Muscle of leg (tissue), 16 donors: ENCODE measurements at places on chromosomes 16 and 17. TPM values are rescaled to one million over a fixed set of nuclear protein-coding genes. Genes with fewer than 3 reads are reported as not detected.

NOL3 gene
- total RNA-seq, result 14.7 TPM

GNG13 gene
- not detected for total RNA-seq

CUEDC1 gene
- total RNA-seq, result 13.2 TPM

KRT12 gene
- not detected for total RNA-seq

TP53TG3 gene
- not detected for total RNA-seq

HOXB7 gene
- 2.3 TPM for total RNA-seq

SPEM2 gene
- total RNA-seq, result not detected

CEP112 gene
- 18.6 TPM for total RNA-seq

THAP11 gene
- total RNA-seq, result 29.4 TPM

NOG gene
- 4.3 TPM for total RNA-seq

TMEM220 gene
- total RNA-seq, result 6.5 TPM

C17orf100 gene
- 0.98 TPM for total RNA-seq

PIK3R5 gene
- 1.1 TPM for total RNA-seq

KRTAP2-1 gene
- not detected for total RNA-seq

PRCD gene
- total RNA-seq, result 3.9 TPM

TBC1D3I gene
- 0.09 TPM for total RNA-seq

RCVRN gene
- 0.31 TPM for total RNA-seq

ACE gene
- 5.1 TPM for total RNA-seq

DNA sequence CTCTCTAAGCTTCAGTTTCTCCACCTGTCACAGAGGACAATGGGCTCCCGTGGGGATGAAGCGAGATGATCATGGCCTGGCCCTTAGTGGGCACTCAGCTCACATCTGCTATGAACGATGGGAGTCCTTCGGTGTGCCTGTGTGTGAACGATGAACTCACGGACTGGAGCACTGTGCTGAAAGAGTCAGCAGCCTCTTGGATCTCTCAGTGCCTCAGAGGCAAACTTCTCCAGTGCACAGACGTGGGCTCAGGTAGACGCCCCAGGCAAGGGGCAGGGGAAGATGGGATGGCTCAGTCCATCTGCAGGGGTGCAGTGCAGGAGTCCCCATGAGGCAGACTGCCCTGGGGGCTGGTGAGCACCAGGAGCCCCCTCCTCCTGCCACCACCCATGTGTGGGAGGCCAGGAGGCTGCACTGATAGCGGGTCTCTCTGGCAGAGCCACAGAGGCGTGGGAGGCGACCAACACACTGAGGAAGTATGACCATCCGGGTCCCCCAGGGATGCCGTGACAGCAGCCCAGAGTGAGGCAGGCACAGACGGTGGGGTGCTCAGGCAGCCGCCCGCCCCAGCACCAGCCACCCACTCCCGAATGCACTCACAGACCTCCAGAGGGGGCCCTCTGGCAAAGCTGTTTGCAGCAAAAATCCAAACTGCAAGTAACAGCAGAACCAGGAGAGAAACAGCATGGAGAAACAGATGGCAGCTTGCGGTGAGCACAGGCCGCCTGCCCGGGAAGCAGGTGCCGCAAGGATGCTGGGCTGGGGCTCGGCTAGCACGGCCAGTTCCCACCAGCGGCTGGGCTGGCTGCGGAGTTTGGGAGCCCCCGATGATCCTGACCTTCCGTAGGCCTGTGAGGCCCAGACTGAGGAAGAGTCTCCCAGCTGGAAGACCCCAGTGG lies 82.7 kb downstream of the RPH3AL start:
- H3K4me1 ChIP-seq, result peaks cover 13% of the 10 kb centered on the region
- H3K4me3 ChIP-seq, result no peak overlapping the region
- no peaks in the 10 kb centered on the region for H3K36me3 ChIP-seq
- H3K27ac ChIP-seq, result no peak overlapping the region
- DNase-seq, result no peak

DNA sequence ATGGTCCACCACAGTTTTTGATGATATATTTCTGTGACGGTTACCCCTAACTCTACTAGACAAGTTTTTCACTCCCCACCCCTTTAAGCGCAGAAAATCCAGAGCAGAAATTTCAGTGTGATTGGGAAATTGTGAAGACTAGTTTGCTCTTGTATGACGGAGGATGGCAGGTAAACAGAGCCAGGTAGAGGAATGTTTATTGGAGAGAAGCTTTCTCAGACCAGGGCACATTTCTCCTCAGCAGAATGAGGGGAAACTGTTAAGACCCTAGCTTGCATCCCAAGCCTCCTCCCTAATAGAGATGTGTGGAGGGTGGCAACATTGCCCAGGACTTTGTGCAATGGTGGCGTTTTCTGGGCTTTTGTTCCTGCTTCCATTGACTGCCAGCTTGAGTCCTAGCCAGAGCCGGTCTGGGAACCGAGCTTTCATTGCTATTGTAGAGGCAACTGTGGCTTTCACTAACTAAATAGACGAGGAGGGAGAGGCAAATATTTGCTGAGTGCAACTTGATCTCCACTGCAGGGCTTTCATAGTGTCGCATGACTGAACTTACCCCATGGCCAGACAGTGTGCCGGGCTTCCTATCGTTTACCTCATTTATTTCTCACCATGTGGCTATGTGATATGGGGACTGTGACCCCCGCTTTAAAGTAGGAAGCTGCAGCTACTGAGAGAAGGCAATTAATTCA lies 159.6 kb upstream of the MPHOSPH6 start:
- no peaks in the 10 kb centered on the region for H3K27me3 ChIP-seq
- H3K4me1 ChIP-seq, result no peaks in the 10 kb centered on the region
- H3K27ac ChIP-seq, result no peak overlapping the region
- no peak overlapping the region for H3K4me3 ChIP-seq
- DNase-seq, result no peak

- no peaks in the 10 kb centered on the region for H3K4me1 ChIP-seq
- H3K4me3 ChIP-seq, result no peak overlapping the region
- no peaks in the 10 kb centered on the region for H3K36me3 ChIP-seq
- no peak overlapping the region for H3K27ac ChIP-seq
- H3K27me3 ChIP-seq, result no peaks in the 10 kb centered on the region
Measured at GRCh38 chr17:79057737-79058385, 16.8 kb upstream of the ENGASE start.

- H3K27me3 ChIP-seq, result no peaks in the 10 kb centered on the region
- no peaks in the 10 kb centered on the region for H3K36me3 ChIP-seq
- no peak overlapping the region for H3K27ac ChIP-seq
- H3K4me3 ChIP-seq, result no peak overlapping the region
- H3K4me1 ChIP-seq, result peaks cover 14% of the 10 kb centered on the region
Measured at GRCh38 chr17:55391244-55391757, 30.3 kb downstream of the MMD start.

- no peak for DNase-seq
- peak overlapping the region; percentile 92 for H3K4me3 ChIP-seq
- peak overlapping the region; percentile 48 for H3K27ac ChIP-seq
- H3K4me1 ChIP-seq, result peaks cover 22% of the 10 kb centered on the region
- peaks cover 9% of the 10 kb centered on the region for H3K36me3 ChIP-seq
Measured at GRCh38 chr16:22372882-22373661, 1.3 kb downstream of the CDR2 start.

- H3K4me3 ChIP-seq, result no peak overlapping the region
- no peaks in the 10 kb centered on the region for H3K36me3 ChIP-seq
- no peak overlapping the region for H3K27ac ChIP-seq
- no peak for DNase-seq
Measured at GRCh38 chr16:83059237-83059636, 432.5 kb downstream of the CDH13 start.

- H3K27me3 ChIP-seq, result peaks cover 8% of the 10 kb centered on the region
- H3K4me3 ChIP-seq, result no peak overlapping the region
- no peaks in the 10 kb centered on the region for H3K36me3 ChIP-seq
- no peak for DNase-seq
- no peak overlapping the region for H3K27ac ChIP-seq
Measured at GRCh38 chr16:84950906-84951305, 60.4 kb downstream of the ZDHHC7 start.

- DNase-seq, result peak; percentile 80
- peak within 1 kb of the TSS; percentile 87 for H3K4me3 ChIP-seq
- H3K27me3 ChIP-seq, result no peaks in the 10 kb centered on the region
- H3K36me3 ChIP-seq, result no peaks in the 10 kb centered on the region
- peak within 1 kb of the TSS; percentile 29 for H3K27ac ChIP-seq
- H3K4me1 ChIP-seq, result peaks cover 16% of the 10 kb centered on the region
Measured at GRCh38 chr16:22007509-22008214, at the start of gene MOSMO. TSS of gene MOSMO (plus strand) at chr16:22008111. CDS start at chr16:22008302, 191 bp downstream.

DNA sequence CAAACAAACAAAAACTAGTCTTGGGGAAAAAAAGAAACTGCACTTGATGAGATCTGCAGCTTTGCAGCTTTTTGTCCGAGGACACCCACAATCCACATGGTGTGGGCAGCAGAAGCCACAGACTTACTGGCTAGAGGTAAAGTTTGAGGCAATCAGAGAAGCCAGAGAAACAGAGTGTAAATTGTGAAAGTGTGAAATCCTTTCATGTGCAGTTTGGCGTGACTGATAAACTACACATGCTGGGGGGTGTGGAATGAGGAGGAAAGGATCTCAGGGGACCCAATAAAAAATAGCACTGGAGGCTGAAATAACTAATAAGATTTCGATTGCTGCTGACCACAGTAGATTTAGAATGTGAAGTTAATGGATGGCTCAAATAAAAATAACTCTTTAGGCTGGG lies 42.4 kb upstream of the HOXB13 start:
- peaks cover 13% of the 10 kb centered on the region for H3K27me3 ChIP-seq
- no peak for DNase-seq
- H3K27ac ChIP-seq, result no peak overlapping the region
- no peaks in the 10 kb centered on the region for H3K36me3 ChIP-seq
- H3K4me3 ChIP-seq, result no peak overlapping the region
- peaks cover 5% of the 10 kb centered on the region for H3K4me1 ChIP-seq

DNA sequence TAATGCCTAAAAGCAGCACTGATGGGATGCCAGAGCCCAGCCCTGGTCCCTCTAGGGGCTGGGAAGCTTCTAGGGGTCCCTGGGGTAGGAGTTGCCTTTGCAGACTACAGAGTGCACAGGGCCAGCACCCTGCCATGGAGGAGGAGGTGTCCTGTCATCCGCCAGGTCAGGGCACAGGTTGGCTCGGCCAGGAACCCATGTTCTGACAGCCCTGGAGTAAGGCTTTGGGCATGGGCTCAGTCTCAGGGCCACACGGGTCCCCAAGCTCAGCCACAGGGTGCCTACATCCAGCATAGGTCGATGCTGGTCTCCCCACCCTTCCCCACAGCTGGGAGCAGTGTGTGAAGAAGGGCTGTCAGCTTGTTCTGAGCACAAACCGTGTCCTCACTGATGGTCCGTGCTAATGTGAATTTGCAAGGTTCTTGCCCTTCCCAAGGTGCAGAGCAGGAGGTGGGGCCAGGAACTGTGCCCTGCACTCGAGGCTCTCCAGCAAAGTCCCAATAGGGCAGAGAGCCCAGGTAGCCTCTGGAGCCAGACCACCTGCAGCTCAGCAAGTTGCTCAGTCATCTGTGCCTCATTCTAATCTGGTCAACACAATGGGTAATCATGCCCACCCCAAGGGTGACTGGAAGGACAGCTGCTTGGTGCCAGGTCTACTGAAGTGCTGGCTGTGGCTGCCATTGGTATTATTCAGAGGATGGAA lies 72.8 kb downstream of the AMFR start:
- H3K27me3 ChIP-seq, result no peaks in the 10 kb centered on the region
- DNase-seq, result no peak
- H3K36me3 ChIP-seq, result no peaks in the 10 kb centered on the region
- no peak overlapping the region for H3K27ac ChIP-seq

- H3K27ac ChIP-seq, result no peak overlapping the region
- peak; percentile 72 for DNase-seq
- H3K27me3 ChIP-seq, result no peaks in the 10 kb centered on the region
- no peak overlapping the region for H3K4me3 ChIP-seq
- no peaks in the 10 kb centered on the region for H3K36me3 ChIP-seq
- peaks cover 2% of the 10 kb centered on the region for H3K4me1 ChIP-seq
Measured at GRCh38 chr17:72715906-72716572, 376.4 kb downstream of the SLC39A11 start.

DNA sequence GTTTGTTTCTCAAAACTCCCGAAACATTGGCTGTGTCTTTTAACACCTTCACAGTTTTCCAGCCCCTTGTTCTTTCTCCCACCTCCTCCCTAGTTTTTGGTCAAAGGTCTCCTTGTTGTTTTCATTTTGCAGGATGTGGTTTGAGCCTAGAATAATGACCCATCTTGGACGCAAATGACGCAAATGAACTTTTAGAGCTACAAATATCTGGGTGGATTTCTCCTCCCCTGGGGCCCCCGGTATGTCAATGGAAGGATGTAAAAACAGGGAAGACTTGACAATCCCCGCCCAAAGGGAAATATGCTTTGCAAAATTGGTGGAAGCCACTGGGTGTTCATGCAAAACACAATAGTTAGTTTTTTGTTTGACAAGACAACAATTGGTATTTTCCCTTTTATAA lies 236.0 kb upstream of the IRX3 start:
- H3K36me3 ChIP-seq, result no peaks in the 10 kb centered on the region
- no peaks in the 10 kb centered on the region for H3K27me3 ChIP-seq
- no peak overlapping the region for H3K27ac ChIP-seq
- no peaks in the 10 kb centered on the region for H3K4me1 ChIP-seq
- no peak for DNase-seq
- no peak overlapping the region for H3K4me3 ChIP-seq

DNA sequence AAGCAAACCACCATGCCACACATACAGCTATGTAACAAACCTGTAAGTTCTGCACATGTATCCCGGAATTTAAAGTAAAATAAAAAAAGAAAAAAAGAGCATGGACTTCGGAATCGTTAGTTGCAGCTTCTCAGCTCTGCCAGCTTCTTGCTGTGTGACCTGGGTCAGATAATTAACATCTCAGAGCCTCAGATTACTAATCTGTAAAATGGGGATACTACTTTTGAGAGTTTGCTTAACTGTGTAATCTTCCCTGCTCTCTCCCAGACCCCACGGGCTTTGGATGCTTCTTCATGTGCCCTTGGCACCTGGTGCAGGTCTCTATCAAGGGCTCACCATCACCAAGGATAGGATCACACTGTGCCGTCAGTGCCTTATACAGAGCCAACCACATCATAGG lies 16.6 kb downstream of the HSD17B2 start:
- no peaks in the 10 kb centered on the region for H3K27me3 ChIP-seq
- no peaks in the 10 kb centered on the region for H3K36me3 ChIP-seq
- H3K4me1 ChIP-seq, result no peaks in the 10 kb centered on the region
- no peak overlapping the region for H3K4me3 ChIP-seq
- DNase-seq, result no peak

- H3K4me1 ChIP-seq, result peaks cover 30% of the 10 kb centered on the region
- no peak overlapping the region for H3K4me3 ChIP-seq
- H3K36me3 ChIP-seq, result no peaks in the 10 kb centered on the region
- H3K27ac ChIP-seq, result no peak overlapping the region
- DNase-seq, result no peak
- no peaks in the 10 kb centered on the region for H3K27me3 ChIP-seq
Measured at GRCh38 chr17:72422204-72422504, 301.3 kb downstream of the SOX9 start.
